ENCODE measurements at places on chromosomes 2 and 18. TPM values are rescaled to one million over a fixed set of nuclear protein-coding genes. Genes with fewer than 3 reads are reported as not detected.

ST8SIA5 gene
- total RNA-seq: 0.73 TPM

DNA sequence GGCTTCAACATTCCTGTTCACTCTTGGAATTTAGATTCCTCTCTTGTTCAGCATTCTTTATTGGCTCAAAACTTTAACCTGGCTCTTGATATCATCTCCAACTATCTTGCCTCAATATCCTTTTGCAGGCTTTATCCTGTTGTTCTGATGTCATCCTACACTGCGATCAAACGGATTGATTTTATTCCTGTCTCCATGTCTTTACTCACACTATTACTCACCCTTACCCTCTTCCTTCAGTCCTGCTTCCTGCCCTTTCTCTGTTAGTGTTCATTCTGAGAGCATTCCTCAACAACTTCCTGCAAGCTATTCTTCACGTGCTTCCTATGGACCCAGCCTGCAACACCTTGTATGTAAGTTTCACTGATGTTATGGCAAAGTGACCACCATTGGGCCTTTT, 264.7 kb downstream of the RNF152 start:
- H3K27me3 ChIP-seq: no peaks in the 10 kb centered on the region
- no peak for DNase-seq
- no peak overlapping the region for H3K4me3 ChIP-seq
- H3K27ac ChIP-seq: no peak overlapping the region
- H3K4me1 ChIP-seq: no peaks in the 10 kb centered on the region
- H3K36me3 ChIP-seq: no peaks in the 10 kb centered on the region

EVX2 gene
- not detected for total RNA-seq

- DNase-seq: no peak
- H3K36me3 ChIP-seq: no peaks in the 10 kb centered on the region
- no peak overlapping the region for H3K27ac ChIP-seq
- no peaks in the 10 kb centered on the region for H3K4me1 ChIP-seq
- no peak overlapping the region for H3K4me3 ChIP-seq
Observed at GRCh38 chr2:9967053-9967775, 15.7 kb downstream of the GRHL1 start.

DNA sequence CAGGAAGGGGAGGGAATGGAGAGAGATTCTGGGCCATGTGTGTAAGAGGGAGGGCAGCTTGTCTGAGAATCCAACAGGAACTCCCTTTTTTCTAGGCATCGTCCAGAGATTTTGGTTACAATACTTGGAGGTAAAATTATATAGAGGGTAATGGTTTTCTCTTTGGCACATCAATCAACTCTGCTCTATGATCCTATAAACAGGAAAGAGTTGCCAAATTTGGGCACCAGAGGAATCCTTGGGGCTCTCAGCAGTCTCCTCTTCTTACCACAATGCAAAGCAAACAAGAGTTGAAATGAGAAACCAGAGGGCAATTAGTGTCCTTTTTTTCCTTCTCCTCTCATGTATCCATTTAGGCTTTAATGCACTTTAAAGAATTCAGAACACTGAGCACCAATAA, 243.4 kb downstream of the SLC8A1 start:
- H3K4me3 ChIP-seq: no peak overlapping the region
- no peak overlapping the region for H3K27ac ChIP-seq
- H3K27me3 ChIP-seq: no peaks in the 10 kb centered on the region
- H3K36me3 ChIP-seq: no peaks in the 10 kb centered on the region

ACSL3 gene
- total RNA-seq: 59.5 TPM

DNA sequence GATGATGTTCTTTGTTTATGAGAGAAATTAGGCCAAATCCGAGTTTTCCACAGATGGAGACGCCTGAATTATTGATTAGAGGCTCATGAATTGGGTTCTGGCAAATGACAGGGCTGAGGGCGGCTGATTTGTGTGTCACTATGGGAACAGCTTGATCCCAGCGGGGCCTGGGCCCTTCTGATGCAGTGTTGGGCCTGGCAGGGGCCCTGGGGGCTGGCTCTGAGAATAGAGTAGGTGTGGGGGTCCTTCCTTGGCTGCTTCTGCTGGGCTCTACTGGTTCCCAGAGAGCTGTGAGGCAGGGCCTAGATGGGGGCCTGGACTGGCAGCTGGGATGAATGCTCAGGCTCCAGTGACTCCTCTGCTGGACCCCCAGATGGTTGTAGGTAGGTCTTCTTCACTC, 164.8 kb downstream of the CELF4 start:
- no peaks in the 10 kb centered on the region for H3K36me3 ChIP-seq
- peaks cover 18% of the 10 kb centered on the region for H3K27me3 ChIP-seq
- no peak overlapping the region for H3K27ac ChIP-seq
- DNase-seq: no peak
- H3K4me3 ChIP-seq: no peak overlapping the region

GRCh38 chr2:71800106-71800809, 346.9 kb downstream of the DYSF start:
- H3K4me3 ChIP-seq: no peak overlapping the region
- no peaks in the 10 kb centered on the region for H3K36me3 ChIP-seq
- H3K27ac ChIP-seq: no peak overlapping the region
- peaks cover 12% of the 10 kb centered on the region for H3K27me3 ChIP-seq

- H3K4me1 ChIP-seq: no peaks in the 10 kb centered on the region
- H3K36me3 ChIP-seq: no peaks in the 10 kb centered on the region
- no peak for DNase-seq
- H3K4me3 ChIP-seq: no peak overlapping the region
- no peaks in the 10 kb centered on the region for H3K27me3 ChIP-seq
Observed at GRCh38 chr2:54871457-54872107, 148.1 kb downstream of the EML6 start.

DNA sequence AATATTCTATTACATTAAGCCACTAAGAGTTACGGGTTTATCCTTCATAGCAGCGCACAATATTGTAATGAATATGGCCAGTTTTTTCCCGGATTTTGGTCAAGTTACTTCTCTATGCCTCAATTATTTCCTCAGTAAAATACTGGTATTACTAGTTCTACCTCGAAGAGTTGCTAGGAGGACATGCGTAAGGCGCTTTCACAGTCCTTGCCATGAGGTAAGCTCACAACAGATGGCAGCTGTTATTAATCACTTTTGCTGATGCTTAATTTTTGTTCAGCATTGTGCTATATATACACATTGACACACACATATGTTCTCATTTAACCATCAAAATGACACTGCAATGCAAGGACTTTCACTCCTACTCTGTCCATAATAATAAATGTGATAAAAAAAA, 101.5 kb downstream of the SCG2 start:
- no peak overlapping the region for H3K4me3 ChIP-seq
- no peaks in the 10 kb centered on the region for H3K27me3 ChIP-seq
- DNase-seq: no peak
- H3K36me3 ChIP-seq: no peaks in the 10 kb centered on the region
- H3K4me1 ChIP-seq: no peaks in the 10 kb centered on the region

GRCh38 chr2:119758881-119759450, 756 bp upstream of the PTPN4 start:
- no peak overlapping the region for H3K27ac ChIP-seq
- no peaks in the 10 kb centered on the region for H3K27me3 ChIP-seq
- no peak for DNase-seq
- H3K4me3 ChIP-seq: peak overlapping the region; percentile 92
- no peaks in the 10 kb centered on the region for H3K4me1 ChIP-seq

- H3K4me3 ChIP-seq: no peak overlapping the region
- no peak overlapping the region for H3K27ac ChIP-seq
- no peaks in the 10 kb centered on the region for H3K4me1 ChIP-seq
Observed at GRCh38 chr2:139271149-139271548, 491.0 kb upstream of the NXPH2 start.

GALM gene
- total RNA-seq: 13.1 TPM

- H3K4me1 ChIP-seq: no peaks in the 10 kb centered on the region
- H3K27ac ChIP-seq: no peak overlapping the region
- peaks cover 4% of the 10 kb centered on the region for H3K36me3 ChIP-seq
- no peak for DNase-seq
- H3K4me3 ChIP-seq: no peak overlapping the region
Observed at GRCh38 chr2:131519466-131519865, 8.2 kb upstream of the CCDC74A start.

DNA sequence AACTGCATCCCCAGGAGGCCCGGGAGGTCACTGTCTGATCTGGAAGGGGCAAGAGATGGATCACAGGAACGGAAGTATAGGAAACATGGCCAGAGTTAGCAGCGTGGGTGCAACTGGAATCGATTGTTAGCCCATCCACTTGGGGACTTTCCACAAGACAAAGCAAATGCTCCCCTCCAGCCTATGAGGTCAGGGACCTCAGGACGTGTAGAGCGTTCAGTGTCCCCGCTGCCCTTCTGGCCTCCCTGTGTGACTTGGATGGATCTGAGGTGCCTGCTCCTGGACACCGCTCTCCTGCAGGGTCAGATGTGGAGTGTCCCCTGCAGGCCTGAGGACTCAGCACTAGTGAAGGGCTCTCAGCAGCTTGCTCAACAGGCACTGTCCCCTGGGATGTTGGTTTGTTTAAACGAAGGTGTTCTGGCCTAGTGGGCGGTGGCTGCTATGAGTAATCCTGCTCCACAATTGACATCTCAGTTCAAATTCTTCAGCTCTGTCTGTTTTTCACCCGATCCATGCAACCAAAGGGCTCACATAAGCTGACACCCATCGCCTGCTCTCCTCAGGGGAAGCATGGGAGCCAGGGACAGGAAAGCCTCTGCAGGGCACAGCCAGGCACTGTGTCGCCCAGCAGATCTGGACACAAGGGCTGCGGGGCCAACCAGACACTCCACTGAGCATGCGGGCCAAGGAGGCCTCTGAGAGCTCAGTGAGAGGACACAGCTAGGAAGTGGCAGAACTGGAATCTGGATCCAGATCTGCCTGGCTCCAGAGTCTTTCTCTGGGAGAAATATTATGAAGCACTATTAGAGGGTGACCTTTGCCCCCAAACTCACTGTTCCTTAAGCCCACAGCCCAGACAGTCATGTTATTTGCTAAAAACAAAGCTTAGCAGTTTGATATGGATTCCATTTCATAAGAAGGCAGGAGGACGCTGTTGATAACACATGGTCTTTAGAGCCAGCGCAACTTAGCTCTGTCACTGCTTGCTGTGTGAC, 78.5 kb downstream of the RHOB start:
- no peak overlapping the region for H3K27ac ChIP-seq
- peak; percentile 68 for DNase-seq
- no peaks in the 10 kb centered on the region for H3K36me3 ChIP-seq
- peaks cover 23% of the 10 kb centered on the region for H3K27me3 ChIP-seq

GRCh38 chr2:144753416-144753815, 233.5 kb upstream of the ZEB2 start:
- H3K4me3 ChIP-seq: no peak overlapping the region
- no peak overlapping the region for H3K27ac ChIP-seq
- H3K4me1 ChIP-seq: no peaks in the 10 kb centered on the region
- H3K27me3 ChIP-seq: no peaks in the 10 kb centered on the region
- no peak for DNase-seq
- no peaks in the 10 kb centered on the region for H3K36me3 ChIP-seq

GRCh38 chr18:59520562-59521355, 161.7 kb upstream of the LMAN1 start:
- H3K4me3 ChIP-seq: no peak overlapping the region
- H3K27ac ChIP-seq: no peak overlapping the region
- peaks cover 37% of the 10 kb centered on the region for H3K27me3 ChIP-seq
- DNase-seq: no peak
- peaks cover 7% of the 10 kb centered on the region for H3K4me1 ChIP-seq

- H3K4me1 ChIP-seq: peaks cover 8% of the 10 kb centered on the region
- H3K4me3 ChIP-seq: no peak overlapping the region
- H3K27ac ChIP-seq: no peak overlapping the region
Observed at GRCh38 chr2:36459725-36460137, 104.2 kb downstream of the CRIM1 start.

FOXI3 gene
- total RNA-seq: 2.6 TPM

DNA sequence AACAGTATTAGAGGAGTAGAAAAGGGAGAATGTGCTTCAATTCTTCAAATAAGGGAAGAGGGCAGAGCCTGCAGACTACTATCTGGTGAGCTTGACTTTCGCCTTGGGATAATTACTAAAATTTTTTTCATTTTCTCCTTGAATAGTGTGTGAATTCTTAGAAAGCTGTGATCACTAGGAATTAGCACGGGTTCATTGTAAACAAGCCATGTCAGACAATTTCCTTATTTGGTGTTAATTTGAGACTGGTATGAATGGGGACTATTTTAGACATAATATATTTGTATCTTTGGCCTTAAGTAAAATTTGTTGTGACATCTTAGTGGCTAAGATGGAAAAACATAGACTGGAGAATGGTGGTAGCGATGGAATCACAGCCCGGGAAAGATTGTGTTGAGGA, 66.6 kb downstream of the MYO3B start:
- no peak overlapping the region for H3K27ac ChIP-seq
- no peak for DNase-seq
- H3K4me1 ChIP-seq: peaks cover 4% of the 10 kb centered on the region
- H3K36me3 ChIP-seq: no peaks in the 10 kb centered on the region
- H3K4me3 ChIP-seq: no peak overlapping the region
- no peaks in the 10 kb centered on the region for H3K27me3 ChIP-seq

DNA sequence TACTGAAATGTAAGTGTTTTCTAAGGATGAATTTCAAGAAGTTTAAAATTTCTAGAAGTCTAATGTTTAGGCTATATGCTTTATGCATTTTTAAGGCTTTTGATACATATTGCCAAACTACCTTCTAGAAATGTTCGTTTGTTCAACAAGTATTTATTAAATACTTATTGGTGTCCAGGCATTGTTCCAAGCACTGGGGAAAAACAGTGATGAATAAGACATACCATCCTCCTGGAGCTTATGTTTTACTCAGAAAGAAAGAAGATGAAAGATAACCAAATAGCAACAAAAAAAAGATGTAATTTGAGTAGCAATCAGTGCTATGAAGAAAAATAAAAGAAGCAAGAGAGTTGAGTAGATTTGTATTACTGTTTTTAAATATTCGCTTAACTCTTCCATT, 692.9 kb downstream of the SLC4A3 start:
- H3K36me3 ChIP-seq: no peaks in the 10 kb centered on the region
- H3K27me3 ChIP-seq: no peaks in the 10 kb centered on the region
- no peak overlapping the region for H3K27ac ChIP-seq
- H3K4me1 ChIP-seq: no peaks in the 10 kb centered on the region

DNA sequence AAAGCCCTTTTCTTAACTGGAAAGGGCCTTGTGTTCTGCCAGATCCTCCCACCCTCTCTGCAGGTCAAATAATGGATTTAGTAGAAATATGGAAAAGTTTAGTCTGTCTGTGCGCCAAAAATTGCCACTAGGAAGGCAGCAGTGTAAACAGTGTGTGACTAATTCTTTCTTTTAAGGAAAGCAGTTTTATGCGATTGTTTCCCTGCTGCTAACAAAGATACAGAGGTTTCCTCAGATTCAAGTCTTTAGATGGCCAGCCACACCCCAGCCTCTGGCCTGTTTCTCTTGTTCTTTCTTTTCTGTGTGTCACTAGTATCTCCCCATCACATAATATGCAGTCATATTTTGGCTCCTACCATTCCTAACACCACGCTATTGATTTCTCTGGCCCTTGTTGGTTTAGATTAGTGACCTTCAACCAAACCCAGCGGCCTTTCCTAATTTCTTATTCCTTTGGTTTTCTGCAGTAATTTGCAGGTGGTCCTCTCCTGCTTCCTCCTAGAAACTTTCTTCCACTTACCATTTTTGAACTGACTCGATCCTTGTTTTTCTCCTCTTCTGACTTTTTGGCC, 157.4 kb downstream of the LTBP1 start:
- no peak for DNase-seq
- no peaks in the 10 kb centered on the region for H3K4me1 ChIP-seq
- no peaks in the 10 kb centered on the region for H3K36me3 ChIP-seq
- H3K27ac ChIP-seq: no peak overlapping the region
